Stimulated activated CD4-positive, alpha-beta T cell treated with anti-CD3 and anti-CD28 coated beads, TNF-alpha, amount 100 ng/mL, for 1 hour (primary cell): ENCODE measurements at places on chromosomes 11 and 22.

- DNase-seq: no peak
Observed at GRCh38 chr22:46052801-46053562, 76.0 kb upstream of the WNT7B start.

- peak; percentile 92 for DNase-seq
Observed at GRCh38 chr11:134068829-134069425, at the start of gene JAM3. TSS of gene JAM3 (plus strand) at chr11:134069072. CDS start at chr11:134069084, 12 bp downstream.

- no peak for DNase-seq
Observed at GRCh38 chr11:101803651-101804050, 111.2 kb upstream of the CEP126 start.

GRCh38 chr11:91158891-91159537 lies 936.2 kb upstream of the CHORDC1 start:
- no peak for DNase-seq

DNA sequence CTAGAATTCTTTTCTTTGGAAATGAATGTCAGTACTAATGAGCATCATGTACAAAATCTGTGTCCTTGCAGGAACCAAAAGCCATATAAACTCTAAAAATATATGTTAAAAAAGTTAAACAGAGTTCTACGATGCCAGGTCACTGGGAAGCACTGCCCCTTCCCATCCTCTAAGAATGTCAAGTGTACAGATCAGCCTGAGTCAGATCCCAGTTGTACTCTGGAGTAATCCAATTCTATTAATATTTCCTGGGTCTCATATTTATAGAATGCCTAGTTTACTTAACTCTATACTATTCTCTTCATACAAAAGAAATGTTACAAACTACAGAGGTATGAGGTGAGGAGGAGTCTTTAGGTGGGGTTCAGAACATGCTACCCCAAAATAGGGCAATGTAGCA lies 460.1 kb downstream of the DLG2 start:
- no peak for DNase-seq

DNA sequence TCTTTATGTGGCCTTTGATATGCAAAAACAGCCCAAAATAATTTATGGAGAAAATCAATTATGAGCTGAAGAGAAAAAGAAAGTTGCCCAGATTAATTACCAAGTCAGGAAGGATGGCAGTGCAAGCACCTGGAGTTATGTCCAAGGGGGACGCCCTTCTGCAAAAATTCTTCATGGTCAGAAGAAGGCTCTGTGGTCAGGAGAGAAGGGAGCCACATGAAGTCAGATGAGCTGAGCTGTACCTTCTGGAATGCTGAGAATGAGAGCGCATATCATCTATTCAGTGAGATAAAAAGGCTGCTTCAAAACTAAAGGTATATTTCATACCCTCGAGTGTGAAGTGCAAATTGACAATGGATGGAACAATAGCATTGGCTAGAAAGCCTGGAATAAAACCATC lies 607.4 kb downstream of the NTM start:
- DNase-seq: no peak

DNA sequence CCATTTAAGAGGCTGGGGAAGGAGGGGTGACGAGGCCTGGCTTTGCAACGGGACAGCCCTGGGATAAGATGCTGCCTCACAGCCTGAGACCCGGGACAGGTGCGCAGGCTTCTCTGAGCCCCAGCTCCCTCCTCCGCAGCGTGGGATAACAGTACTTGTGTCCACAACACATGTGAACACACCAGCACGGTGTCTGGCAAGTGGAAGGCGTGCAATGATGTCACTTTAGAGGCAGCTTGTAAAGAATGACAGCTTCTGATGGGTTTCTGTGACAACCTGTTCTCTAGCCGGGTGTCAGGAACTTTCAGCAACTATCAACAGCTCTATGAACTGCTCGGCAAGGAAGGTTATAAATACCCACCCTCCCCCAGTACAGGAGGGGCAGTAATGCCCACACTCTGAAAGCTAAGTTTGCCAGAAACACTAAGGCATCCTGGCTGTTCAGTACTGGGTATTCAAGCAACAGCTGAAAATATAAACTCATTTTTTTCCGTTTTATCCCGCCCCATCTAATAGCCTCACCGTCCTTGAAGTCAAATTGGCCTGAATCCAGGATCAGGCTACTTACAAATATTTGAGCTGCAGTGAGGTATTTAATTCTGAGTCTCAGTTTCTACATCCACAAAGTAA lies 59.7 kb downstream of the MYH9 start:
- DNase-seq: no peak

- DNase-seq: no peak
Observed at GRCh38 chr11:76598426-76598839, 72.1 kb downstream of the LRRC32 start.

- DNase-seq: no peak
Observed at GRCh38 chr11:103215812-103216211, 106.6 kb downstream of the DYNC2H1 start.

DNA sequence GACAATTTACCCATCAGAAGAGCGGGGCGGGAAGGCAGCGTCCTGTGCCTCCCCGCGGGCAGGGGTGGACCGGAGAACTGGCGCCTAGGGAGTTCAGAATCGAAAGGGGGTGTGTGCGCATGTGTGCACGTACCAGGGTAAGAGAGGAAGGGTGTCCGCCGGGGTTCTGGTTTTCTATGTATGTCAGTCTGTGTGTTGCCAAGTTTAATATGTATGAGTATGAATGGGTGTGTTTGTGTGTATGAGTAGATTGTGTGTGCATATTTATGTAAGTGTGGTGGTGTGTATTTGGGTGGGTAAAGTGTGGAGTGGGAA lies 2.0 kb downstream of the KCNC1 start:
- no peak for DNase-seq

- no peak for DNase-seq
Observed at GRCh38 chr11:45288339-45288738, 2.2 kb upstream of the SYT13 start.

DNA sequence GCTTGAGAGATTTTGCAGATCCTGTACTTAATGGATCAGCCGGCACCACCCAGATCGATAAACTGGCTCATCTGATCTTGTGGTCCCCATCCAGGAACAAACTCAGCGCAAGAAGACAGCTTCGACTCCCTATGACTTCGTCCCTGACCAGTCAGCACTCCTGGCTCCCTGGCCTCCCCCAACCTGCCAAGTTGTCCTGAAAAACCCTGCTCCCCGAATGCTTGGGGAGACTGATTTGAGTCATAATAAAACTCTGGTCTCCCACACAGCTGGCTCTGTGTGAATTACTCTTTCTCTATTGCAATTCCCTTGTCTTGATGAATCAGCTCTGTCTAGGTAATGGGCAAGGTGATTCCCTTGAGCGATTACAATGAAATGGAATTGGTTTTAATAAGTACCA lies 29.5 kb downstream of the OR2AG2 start:
- DNase-seq: no peak

DNA sequence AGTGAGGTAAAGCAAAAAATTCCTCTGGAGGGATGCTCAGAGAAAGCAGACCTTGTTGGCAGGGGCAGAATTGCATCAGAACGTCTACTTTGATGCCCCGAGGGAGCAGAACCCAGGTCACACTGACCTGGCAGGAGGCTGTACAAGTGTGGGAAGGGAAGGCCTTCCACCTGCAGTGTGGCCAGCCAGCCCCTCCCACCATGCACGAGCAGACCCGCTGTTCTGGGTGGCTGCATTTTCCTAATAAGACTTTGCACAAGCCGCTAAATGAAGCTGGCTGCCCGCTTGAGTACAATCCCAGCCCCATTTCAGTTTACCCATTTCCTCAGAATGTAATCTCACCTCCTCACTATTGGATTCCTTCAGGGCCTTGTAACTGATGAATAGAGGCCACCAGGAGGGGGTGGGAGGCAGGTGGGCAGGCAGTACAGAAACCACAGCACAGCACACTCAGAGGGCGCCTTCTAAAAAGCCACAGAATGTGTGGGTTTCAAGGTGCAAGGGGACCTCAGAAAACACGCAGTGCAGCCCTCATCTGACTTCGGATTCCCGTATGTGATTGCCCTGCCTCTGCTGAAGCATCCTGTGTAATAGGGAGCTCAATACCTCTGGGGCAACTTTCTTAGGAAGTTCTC lies 316.6 kb downstream of the OPCML start:
- no peak for DNase-seq

DNA sequence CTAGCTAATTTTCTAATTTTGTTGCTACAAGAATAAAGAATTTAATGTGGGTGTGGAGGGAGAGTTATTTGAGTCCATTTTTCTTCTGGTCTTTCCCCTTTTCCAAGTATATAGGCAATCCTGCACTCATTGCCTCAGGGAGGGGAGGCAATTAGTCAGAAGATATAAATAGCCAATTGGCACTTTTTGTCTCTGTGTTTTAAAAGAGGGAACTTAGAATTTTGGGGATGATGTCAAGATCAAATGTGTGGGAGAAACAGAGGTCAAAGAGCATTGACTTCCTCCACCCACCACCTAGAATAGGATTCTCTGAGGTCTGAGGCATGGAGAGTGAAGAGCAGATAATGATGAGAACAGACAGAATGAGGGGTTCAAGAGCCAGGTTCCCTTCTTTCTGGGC lies 120.3 kb upstream of the ZC3H12C start:
- DNase-seq: no peak

DNA sequence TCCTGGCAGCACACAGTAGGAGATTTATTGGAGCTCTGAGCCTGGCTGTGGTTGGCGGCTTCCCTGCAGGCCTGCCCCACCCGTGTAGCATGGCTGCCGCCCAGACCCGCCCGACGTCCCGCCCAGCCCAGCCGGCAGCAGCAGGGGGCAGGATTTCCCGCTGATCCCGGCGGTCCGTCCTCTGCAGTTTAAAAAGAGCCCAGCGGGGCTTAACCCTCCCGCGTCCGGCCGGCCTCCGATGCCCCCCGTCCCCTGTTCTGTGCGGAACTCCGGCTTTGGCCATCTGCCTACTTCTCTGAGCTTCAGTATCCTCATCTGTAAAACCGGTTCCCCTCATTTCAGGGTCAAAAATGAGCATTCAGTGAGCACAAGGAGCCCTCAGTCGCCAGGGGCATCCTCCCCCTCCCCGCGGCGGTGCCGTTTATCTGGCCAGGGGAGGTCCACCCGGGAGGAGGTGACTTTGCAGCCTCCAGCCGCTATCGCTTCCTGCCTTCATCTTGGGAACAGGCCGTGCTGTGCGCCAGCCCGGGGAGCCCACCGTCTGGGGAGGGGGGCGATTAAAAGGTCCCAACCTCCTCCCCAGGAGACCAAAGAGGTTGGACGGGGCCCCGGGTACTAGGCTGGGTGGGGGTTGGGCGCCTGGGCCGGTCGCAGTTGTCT lies at the start of gene GAS2L1:
TSS of gene GAS2L1 (plus strand) at position 476 of the 660 bp plus-strand sequence. CDS start 1,456 bp downstream, outside the sequence.
- no peak for DNase-seq

DNA sequence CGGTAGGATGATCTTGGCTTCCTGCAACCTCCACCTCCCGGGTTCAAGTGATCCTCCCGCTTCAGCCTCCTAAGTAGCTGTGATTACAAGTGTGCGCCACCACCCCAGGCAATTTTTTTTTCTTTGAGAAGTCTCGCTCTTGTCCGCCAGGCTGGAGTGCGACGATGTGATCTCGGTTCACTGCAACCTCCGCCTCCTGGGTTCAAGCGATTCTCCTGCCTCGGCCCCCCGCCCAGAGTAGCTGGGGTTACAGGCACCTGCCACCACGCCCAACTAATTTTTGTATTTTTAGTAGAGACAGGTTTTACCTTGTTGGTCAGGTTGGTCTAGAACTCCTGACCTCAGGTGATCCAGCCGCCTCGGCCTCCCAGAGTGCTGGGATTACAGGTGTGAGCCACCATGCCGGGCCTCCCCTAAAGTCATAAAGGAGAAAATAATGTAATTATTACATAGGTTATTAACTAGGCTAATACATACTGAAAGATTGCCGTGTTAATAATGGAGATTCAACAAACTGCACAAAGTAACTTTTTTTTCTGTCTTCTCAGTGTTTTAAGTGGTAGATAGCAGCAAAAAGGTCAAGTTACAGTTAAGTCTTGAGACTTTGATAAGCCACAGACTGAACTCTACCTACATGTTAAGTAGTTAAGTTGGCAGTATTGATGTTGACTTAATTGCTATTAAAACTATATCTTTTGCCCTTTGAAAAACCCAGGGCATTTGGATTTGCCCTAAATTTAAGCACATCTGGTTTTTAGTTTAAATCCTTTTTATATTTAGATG lies 3.9 kb downstream of the CAPRIN1 start:
- no peak for DNase-seq

DNA sequence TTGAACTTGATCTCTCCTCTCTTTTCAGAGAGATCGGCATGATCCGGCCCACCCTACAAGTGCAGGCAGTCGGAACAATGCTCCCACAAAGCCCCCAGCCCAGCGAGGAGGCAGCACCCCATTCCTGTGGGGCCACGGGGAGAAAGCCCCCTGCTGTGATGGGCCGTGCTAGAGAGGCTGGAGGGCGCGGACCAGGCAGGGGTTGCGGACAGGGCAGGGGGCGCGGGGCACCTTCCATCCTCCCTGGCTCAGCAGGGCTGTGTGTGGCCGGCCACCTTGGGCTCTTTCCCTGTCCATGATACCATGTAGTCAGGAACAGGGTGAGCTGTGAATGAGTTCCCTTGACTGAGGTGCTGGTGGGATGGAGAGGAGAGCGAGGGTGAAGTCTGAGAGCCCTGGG lies 379.8 kb downstream of the BRD1 start:
- no peak for DNase-seq

GRCh38 chr11:89381094-89381493 lies 110.1 kb downstream of the NOX4 start:
- no peak for DNase-seq

GRCh38 chr11:45892856-45893255 lies 7.4 kb downstream of the MAPK8IP1 start:
- no peak for DNase-seq

DNA sequence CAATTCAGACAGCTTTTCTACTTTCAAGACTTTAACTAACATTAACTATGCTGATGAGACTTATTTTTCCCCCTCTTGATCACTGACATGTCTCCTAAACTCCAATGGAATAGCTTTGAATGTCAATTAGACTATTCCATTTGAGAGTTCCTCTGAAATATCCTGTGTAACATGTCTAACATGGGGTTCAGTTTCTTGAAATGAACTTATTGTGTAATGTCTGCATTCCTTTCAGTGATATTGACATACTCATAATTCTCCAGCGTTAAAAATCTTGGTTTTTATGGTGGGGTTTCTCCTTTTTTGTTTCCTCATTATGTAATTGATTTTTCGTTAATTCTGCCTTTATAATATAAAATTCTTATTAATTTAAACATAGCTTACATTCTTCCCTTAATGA lies 37.7 kb upstream of the SPTBN2 start:
- DNase-seq: no peak

DNA sequence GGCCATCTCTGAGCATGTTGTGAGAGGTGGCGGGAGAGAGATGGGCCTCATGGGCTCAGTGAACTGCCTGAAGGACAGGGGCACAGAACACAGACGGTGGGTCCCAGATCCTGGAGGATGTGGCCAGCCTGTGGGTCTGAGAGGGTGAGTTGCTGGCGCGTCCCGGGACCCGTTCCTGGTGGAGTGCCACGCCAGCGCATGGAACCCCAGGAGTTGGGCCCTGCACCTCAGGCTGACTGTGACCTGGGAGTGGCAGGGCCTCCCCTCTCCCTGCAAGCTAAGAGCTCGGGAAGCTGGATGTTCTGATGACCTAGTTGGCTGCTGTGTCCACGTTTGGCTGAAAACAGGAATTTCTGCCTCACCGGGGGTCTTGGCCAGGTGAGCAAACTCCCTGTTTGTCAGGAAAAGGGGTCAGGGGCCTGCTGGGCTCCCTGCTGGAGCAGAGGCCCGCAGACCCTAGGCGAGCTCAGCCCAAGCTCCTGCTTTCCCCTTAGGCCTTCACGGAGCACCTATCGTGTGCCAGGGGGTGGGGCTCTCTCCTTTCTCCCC lies 15.0 kb downstream of the LRRC32 start:
- DNase-seq: no peak
